Aorta (tissue), 5 donors: ENCODE measurements at places on chromosomes 12 and 14.

DNA sequence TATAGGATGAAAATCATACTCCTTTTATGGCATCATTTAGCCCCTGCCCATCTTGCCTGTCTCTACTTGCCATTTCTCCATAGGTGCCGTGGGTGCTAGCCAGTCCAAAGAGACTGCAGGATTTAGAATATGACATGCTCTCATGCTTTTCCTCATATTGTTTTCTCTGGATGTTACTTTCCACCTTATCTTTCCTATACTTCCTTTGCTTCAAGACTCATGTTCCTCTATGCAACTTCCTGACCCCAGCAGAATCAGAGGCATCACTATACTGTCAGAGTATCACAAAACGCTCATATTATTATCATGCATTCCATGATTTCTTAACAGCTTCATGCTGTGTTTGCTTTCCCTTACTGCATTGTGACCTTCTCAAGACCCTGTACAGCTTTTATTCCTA lies 220.8 kb upstream of the ABCD2 start:
- no peak overlapping the region for H3K4me3 ChIP-seq
- H3K27me3 ChIP-seq = no peaks in the 10 kb centered on the region
- no peaks in the 10 kb centered on the region for H3K4me1 ChIP-seq
- DNase-seq = no peak

- DNase-seq = no peak
- H3K36me3 ChIP-seq = no peaks in the 10 kb centered on the region
- H3K27ac ChIP-seq = no peak overlapping the region
- no peaks in the 10 kb centered on the region for H3K4me1 ChIP-seq
- no peaks in the 10 kb centered on the region for H3K27me3 ChIP-seq
Measured at GRCh38 chr12:98073610-98074009, 441.8 kb upstream of the TMPO start.

- H3K27ac ChIP-seq = no peak overlapping the region
- peaks cover 2% of the 10 kb centered on the region for H3K4me1 ChIP-seq
- H3K4me3 ChIP-seq = peak overlapping the region; percentile 69
- no peak for DNase-seq
- no peaks in the 10 kb centered on the region for H3K36me3 ChIP-seq
- H3K27me3 ChIP-seq = no peaks in the 10 kb centered on the region
Measured at GRCh38 chr14:44898551-44898950, 63.2 kb downstream of the KLHL28 start.

- H3K27ac ChIP-seq = peak overlapping the region; percentile 15
- no peaks in the 10 kb centered on the region for H3K27me3 ChIP-seq
- peak; percentile 96 for DNase-seq
- no peaks in the 10 kb centered on the region for H3K4me1 ChIP-seq
- no peak overlapping the region for H3K4me3 ChIP-seq
- no peaks in the 10 kb centered on the region for H3K36me3 ChIP-seq
Measured at GRCh38 chr12:116406529-116406928, 129.0 kb upstream of the MED13L start.

- no peak overlapping the region for H3K4me3 ChIP-seq
- DNase-seq = peak; percentile 49
- H3K36me3 ChIP-seq = peaks cover 3% of the 10 kb centered on the region
Measured at GRCh38 chr12:6887460-6887859, 14.4 kb upstream of the SPSB2 start.

DNA sequence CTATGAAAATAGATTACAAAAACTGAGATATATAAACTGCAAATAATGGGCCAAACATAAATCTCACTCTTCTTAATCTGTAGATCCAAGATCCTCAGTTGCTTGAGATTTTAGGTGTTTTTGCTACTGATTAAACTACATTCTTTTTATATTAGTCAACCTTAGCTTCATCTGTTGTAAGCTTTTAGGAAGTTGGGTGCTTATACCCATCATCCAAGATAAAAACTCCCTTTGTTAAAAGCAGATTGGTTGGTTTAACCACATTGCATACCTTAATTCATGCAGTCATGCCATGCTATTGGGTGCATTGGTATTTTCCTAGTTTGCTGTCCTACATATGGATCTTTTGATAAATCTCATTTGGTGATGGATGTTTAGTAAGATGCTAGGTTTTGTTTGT lies 46.2 kb upstream of the DIP2B start:
- no peak for DNase-seq
- no peaks in the 10 kb centered on the region for H3K27me3 ChIP-seq
- no peaks in the 10 kb centered on the region for H3K36me3 ChIP-seq
- no peaks in the 10 kb centered on the region for H3K4me1 ChIP-seq

DNA sequence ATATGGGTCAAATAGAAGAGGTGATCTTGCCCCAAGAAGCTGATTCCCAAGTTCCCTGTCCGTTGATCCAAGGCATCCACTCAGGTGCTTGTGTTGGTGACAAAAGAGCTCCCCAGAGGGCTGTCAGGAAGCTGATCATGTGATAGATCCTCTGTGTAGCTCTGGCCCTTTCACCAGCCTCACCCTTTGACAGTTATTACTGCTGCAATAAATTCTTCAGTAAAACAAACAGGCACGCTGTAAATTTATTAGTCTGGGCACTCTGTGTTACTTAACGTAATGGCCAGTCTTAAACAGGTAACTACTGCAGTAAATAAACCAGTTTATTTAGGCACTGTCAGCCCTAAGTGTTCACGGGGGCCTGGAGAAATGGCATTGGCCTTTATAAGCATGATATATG lies 473.9 kb downstream of the BCL11B start:
- H3K4me1 ChIP-seq = no peaks in the 10 kb centered on the region
- H3K27me3 ChIP-seq = no peaks in the 10 kb centered on the region
- DNase-seq = no peak
- no peaks in the 10 kb centered on the region for H3K36me3 ChIP-seq
- no peak overlapping the region for H3K27ac ChIP-seq

GRCh38 chr12:94265966-94266745 lies 117.8 kb downstream of the PLXNC1 start:
- H3K4me1 ChIP-seq = no peaks in the 10 kb centered on the region
- H3K36me3 ChIP-seq = no peaks in the 10 kb centered on the region
- H3K4me3 ChIP-seq = no peak overlapping the region
- no peak overlapping the region for H3K27ac ChIP-seq
- no peaks in the 10 kb centered on the region for H3K27me3 ChIP-seq
- DNase-seq = peak; percentile 64

DNA sequence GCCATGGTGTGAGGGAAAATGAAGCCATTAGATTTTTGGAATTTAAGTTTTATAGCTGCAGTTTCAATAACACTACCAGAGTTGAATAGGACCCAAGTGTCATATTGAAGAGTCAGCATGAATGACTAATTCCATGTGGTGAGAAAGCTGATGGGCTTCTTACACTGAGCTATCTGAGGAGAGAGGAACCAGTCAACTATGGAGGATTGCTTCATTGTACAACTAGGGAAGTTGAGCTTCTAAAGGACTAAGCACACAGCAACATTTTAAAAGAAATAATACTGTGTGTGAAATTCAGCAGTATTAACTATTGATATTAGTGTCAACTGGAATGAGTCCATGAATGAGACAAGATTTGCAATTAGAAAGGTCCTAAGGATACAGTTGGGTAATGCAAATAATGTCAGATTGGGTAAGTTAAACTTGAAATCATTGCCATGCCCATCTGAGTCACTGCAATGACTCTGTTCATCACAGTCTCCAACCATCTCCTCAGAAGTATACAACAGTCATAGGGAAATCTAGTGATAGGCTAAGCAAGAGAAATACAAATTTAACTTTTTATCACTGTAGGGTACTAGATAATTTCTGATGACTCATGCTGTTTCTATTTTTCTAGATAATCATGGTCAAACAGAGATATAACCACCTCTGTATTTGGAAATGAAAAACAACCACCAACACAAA lies 394.2 kb downstream of the FSCB start:
- H3K27me3 ChIP-seq = no peaks in the 10 kb centered on the region
- H3K4me3 ChIP-seq = no peak overlapping the region
- no peaks in the 10 kb centered on the region for H3K36me3 ChIP-seq
- no peak for DNase-seq

DNA sequence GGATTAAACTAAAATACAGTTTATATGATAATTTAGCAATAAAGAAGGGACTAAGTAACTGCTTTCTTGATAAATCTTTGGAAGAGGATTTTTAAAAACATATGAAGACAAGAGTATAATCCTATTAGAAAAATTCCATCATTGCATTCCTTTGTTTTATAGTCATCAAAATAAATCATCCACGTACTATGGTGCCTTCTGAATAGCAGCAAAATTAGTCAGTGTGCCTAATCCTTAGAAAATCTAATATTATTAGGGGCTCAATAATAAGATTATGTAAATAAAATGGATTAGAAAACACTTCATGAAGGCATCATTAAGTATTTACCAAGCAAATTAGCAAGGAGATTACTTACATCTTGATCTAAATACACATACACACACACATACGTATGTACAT lies 102.1 kb downstream of the KCNH5 start:
- no peak overlapping the region for H3K27ac ChIP-seq
- no peak overlapping the region for H3K4me3 ChIP-seq
- DNase-seq = no peak
- H3K36me3 ChIP-seq = no peaks in the 10 kb centered on the region
